DND-41 (cell line): ENCODE measurements at places on chromosomes 12 and 14.

DNA sequence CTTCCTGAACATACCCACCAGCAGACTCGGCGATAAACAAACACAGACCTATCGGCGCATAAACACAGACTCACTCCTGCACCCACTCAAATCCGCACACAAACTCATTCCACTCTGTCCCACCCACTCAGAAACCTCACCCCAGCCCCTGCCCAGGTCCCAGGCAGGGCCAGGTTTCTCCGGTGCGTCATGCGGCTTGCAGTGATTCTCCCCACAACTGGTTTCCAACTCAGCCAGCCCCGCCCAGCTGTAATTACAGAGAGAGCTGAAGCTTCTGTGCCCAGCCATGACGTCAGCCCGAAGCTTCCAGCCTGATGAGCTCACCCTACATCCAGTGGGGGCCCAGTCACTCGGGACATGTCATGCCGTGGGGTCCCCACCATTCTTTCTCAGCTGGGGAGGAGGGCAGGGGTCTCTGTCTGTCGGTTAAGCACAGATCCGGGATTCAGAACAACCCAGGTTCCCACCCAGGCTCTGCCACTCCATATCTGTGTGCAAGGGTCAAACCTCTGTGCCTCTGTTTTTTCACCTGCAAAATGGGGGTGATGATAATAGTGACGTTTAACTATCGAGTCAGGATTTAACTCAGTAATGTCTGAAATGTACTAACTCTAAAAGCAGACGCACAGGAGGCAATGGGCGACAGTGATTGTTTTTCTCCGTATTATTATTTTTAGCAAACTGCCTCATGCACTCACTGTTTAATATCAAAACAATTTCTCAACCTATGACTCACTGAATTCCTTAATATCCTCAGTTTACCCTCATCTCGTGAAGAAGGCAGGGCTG is 2.3 kb upstream of the HSPB8 start:
- DNase-seq = no peak
- H3K27me3 ChIP-seq = no peaks in the 10 kb centered on the region
- no peak overlapping the region for H3K27ac ChIP-seq
- no peaks in the 10 kb centered on the region for H3K4me1 ChIP-seq
- H3K36me3 ChIP-seq = no peaks in the 10 kb centered on the region

DNA sequence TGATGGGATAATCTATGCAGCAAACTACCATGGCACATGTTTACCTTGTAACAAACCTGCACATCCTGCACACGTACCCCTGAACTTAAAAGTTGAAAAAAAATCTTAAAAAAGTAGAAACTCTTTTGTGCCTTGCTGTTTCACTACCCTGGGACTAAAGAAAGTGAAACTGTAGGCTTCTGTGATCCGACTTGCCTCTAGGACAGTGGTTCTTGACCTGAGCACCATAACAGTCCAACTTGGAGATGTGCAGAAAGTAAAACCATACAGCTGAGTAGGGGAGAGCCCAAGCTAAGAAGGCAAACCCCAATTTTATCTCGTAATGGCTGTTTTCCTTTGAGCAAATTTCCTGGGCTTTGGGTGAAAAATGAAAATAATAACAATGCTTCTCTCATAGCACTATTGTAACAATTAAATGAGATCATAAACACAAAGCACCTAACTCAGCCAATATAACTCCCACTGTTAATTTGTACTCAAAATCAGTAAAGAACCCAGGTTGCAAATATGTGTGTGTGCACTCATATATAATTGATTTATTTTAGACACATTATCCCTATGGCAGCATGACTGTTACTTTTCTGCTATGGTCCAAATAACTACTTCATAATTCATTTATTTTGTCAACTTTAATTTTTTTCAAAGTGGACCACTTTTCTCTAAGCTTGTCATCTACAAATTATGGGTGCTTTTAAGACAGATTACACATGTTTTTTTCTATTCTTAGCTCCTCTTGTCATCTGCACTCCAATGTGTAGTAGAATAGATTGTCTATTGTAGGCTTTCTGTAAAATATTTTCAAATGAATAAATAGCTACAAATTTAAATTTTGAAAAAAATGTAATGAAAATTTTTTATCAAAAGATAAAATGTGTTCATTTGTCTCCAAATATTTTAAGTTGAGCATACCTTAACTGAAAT is 334.9 kb downstream of the BTG1 start:
- DNase-seq = no peak
- no peak overlapping the region for H3K4me3 ChIP-seq
- no peaks in the 10 kb centered on the region for H3K36me3 ChIP-seq
- H3K27me3 ChIP-seq = no peaks in the 10 kb centered on the region
- H3K27ac ChIP-seq = no peak overlapping the region
- H3K4me1 ChIP-seq = peaks cover 4% of the 10 kb centered on the region; the same call in 1 of the 2 replicates

- no peaks in the 10 kb centered on the region for H3K27me3 ChIP-seq
- no peak for DNase-seq
- no peak overlapping the region for H3K27ac ChIP-seq
Observed at GRCh38 chr14:87388946-87389345, 604.0 kb downstream of the GALC start.

DNA sequence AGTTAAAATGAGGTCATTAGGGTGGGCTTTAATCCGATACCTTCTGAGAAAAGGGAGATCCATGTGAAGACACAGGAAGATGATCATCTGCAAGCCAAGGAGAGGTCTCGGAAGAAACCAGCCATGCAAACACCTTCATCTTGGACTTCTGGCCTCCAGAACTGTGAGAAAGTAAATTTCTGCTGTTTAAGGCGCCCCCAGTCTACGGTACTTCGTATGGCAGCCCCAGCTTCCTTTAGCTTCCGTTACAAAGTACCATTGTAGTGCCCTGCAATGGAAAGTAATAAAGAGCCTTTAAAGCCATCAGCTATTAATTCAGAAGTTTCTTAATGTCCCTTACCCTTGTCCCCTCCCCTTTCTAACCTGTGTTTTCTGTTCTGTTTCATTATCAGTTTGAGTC is 308.1 kb downstream of the AACS start:
- H3K27me3 ChIP-seq = peaks cover 7% of the 10 kb centered on the region
- H3K4me3 ChIP-seq = no peak overlapping the region
- no peak for DNase-seq
- no peaks in the 10 kb centered on the region for H3K36me3 ChIP-seq
- no peak overlapping the region for H3K27ac ChIP-seq

DNA sequence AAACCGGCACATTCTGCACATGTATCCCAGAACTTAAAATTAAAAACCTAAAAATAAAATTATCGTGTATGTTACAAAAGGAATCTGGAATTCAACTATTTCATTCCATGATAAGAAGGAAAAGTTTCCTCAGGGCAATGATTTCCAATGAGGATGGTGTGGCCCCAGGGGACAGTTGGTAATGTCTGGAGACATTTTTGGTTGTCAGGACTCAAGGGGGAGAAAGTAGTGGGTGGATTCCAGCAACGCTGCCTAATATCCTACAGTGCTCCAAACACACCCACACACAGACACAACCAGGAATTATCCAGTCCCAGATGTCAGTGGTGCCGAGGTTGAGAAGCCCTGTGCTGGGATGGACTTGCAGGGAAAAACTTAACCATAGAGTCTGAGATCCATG is 228.3 kb downstream of the TMEM132D start:
- DNase-seq = no peak

DNA sequence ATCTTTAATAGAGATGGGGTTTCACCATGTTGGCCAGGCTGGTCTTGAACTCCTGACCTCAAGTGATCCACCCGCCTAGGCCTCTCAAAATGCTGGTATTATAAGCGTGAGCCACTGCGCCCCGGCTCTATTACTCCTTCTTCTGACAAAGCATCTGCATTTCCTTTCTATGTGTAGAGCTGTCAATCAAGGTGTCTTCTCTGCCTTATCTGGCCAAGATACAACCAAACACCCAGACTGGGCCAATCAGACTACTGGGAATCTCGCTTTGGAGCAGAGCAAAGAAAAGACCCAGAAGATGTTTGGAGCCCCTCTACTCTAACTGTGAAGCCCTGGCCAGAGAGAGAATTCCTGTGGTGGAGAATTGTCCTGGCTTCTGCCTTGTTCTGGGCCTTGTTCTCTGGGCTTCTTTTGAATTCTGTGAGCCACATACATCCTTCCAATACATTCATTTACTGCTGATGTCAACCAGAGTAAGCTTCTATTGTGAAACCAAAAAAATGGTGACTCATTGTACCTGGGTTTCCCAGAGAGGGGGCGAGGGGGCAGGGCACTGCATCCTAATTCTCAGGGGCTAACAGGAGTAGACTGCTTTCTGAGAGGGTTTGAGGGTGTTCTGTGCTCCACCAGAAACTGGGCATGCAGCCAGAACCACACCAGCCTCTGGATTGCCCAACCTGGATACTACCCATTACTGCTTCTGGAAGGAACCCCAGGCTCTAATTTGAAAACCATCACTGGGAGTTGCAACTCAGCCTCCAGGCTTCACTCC is 18.8 kb upstream of the FLVCR2 start:
- no peak overlapping the region for H3K4me3 ChIP-seq
- no peaks in the 10 kb centered on the region for H3K27me3 ChIP-seq
- no peaks in the 10 kb centered on the region for H3K36me3 ChIP-seq

GRCh38 chr12:101436136-101436535 is 28.6 kb upstream of the ARL1 start:
- H3K27ac ChIP-seq = no peak overlapping the region
- no peak overlapping the region for H3K4me3 ChIP-seq
- no peak for DNase-seq
- H3K36me3 ChIP-seq = no peaks in the 10 kb centered on the region
- no peaks in the 10 kb centered on the region for H3K4me1 ChIP-seq
- no peaks in the 10 kb centered on the region for H3K27me3 ChIP-seq

DNA sequence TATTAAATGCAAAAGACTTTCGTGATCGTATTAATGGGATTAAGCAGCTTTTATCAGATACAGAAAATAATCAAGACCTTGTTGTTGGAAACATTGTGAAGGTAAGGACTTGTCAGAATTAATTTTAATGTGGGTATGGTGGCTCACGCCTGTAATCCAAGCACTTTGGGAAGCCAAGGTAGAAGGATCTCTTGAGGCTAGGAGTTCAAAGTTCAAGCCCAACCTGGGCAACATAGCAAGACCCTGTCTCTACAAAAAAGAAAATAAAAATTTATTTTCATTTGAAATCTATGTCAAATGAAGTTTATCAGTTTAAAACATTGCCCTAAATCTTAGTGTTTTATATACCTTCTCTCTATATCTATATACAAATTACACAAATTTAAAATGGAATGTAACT is 17.2 kb upstream of the PRPF39 start:
- H3K36me3 ChIP-seq = peaks cover 6% of the 10 kb centered on the region; the same call in 1 of the 2 replicates
- H3K4me3 ChIP-seq = no peak overlapping the region
- H3K4me1 ChIP-seq = no peaks in the 10 kb centered on the region
- no peak for DNase-seq
- H3K27ac ChIP-seq = no peak overlapping the region

DNA sequence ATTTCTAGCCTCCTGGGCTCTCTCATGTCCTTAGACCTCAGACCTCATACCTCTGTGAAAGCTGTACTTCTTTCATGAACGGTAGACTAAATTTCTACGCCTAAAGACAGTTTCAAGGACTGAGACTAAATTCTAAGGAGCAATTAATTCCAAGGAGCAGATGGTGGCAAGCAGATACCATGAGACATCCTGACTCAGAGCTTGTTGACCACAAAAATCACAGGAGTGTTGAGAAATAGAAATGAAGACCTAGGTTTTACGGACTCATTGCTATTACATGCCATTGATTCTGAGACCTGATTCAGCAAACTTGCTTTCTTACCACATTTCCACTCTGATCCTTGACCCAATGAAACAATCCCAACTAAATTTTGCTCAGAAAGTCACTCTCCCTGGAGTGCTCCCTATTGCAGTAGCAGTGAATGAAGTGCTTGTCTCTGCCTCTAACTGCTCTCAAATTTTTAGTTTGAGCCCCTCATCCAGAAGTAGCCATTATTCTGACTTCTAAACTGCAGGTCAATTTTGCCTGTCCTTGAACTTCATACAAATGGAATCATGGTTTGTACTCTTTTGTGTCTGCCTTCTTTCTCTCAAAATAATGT is 52.0 kb downstream of the PEX5 start:
- no peak overlapping the region for H3K4me3 ChIP-seq
- H3K36me3 ChIP-seq = no peaks in the 10 kb centered on the region
- no peaks in the 10 kb centered on the region for H3K4me1 ChIP-seq
- H3K27me3 ChIP-seq = peaks cover 5% of the 10 kb centered on the region
- DNase-seq = no peak

DNA sequence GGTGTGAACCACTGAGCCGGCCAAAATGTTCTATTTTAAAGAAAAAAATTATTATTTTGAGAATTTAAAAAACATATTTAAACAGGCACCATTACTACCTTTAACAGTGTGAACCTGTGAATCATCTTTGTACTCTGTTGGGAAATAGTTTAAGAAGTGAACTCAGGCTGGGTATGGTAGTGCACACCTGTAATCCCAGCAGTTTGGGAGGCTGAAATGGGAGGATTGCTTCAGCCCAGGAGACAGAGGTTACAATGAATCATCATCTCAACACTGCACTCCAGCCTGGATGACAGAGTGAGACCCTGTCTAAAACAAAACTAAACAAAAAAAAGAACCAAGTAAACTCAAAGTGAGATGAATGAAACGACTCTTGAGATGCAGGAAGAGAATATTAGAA is 3.1 kb upstream of the WDR89 start:
- H3K36me3 ChIP-seq = peaks cover 4% of the 10 kb centered on the region; the same call in 1 of the 2 replicates
- no peak overlapping the region for H3K4me3 ChIP-seq
- H3K27me3 ChIP-seq = no peaks in the 10 kb centered on the region
- H3K27ac ChIP-seq = no peak overlapping the region
- peaks cover 21% of the 10 kb centered on the region; the same call in 1 of the 2 replicates for H3K4me1 ChIP-seq

GRCh38 chr14:90665321-90666000 is 150.8 kb downstream of the TTC7B start:
- H3K27me3 ChIP-seq = no peaks in the 10 kb centered on the region
- H3K27ac ChIP-seq = no peak overlapping the region
- no peak for DNase-seq
- no peaks in the 10 kb centered on the region for H3K36me3 ChIP-seq

DNA sequence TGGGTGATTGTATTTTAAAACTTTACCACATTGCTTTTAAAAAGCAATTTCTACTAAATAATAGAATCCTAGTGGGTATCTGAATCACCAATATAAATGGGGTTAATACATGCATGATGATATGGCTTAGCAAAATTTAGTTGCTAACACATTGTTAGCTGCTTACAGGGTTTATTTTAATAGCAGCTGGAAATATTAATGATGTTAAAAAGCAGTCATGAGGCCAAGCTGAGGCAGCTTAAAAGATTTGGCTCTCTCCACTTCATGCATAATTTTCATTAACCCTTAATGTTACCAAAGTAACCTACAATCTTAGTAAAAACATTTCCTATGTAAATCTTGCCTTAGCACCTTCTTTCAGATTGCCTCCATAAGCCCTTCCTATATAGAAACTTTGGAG is 49.2 kb upstream of the CNOT2 start:
- no peaks in the 10 kb centered on the region for H3K27me3 ChIP-seq
- H3K27ac ChIP-seq = no peak overlapping the region
- no peak for DNase-seq
- no peaks in the 10 kb centered on the region for H3K4me1 ChIP-seq
- H3K4me3 ChIP-seq = no peak overlapping the region
- no peaks in the 10 kb centered on the region for H3K36me3 ChIP-seq

GRCh38 chr14:63228217-63228616 is 24.0 kb downstream of the RHOJ start:
- no peaks in the 10 kb centered on the region for H3K36me3 ChIP-seq
- no peak overlapping the region for H3K4me3 ChIP-seq
- peaks cover 4% of the 10 kb centered on the region for H3K27me3 ChIP-seq
- no peak for DNase-seq

- H3K4me3 ChIP-seq = no peak overlapping the region
- H3K27me3 ChIP-seq = no peaks in the 10 kb centered on the region
- no peak overlapping the region for H3K27ac ChIP-seq
- no peaks in the 10 kb centered on the region for H3K36me3 ChIP-seq
Observed at GRCh38 chr14:106737021-106737420, 1210.6 kb downstream of the TMEM121 start.
